ENCODE measurements at places on chromosomes 4 and X. TPM values are rescaled to one million over a fixed set of nuclear protein-coding genes. Genes with fewer than 3 reads are reported as not detected.

GRCh38 chr4:81538716-81539427 lies 67.2 kb upstream of the RASGEF1B start:
- no peak for DNase-seq

DNA sequence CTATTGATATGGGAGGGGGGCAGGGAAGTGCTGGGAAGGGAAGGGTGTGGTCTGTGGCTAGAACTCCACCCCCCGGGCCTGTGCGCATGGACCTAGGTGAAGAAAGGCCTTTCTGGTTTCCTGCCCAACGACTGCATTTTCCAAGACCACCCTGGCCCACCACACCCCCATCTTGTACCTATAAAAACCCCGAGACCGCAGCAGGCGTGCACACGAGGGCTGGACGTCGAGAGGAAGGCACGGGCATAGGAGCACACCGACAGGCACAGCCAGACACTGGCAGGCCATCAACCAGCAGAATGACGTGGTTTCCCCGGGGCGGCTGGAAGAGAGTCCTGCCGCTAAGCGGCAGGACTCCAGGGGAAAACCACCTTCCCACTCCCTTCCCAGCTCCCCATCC lies 981.1 kb downstream of the PCDH7 start:
- no peak for DNase-seq

- DNase-seq: no peak
These were observed 225.3 kb upstream of the CXorf66 start for GRCh38 chrX:140190441-140191108.

DNA sequence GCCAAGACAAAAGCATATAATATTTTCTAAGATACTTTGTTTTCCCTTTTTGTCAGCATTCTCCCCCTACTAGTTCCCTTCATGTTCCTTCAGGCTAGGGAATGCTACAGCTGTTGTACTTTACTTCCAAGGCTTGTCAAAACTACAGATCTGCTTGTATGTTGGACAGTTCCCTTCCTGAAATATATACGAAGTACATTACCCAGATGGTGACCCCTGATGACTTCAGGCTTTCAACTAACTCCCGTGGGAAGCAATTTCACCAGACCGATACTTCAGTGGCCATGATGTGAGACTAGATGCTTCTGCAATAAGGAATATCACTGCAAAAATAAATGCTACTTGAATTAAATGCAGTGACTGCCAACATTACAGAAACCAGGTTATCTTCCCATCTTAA lies 332.8 kb downstream of the SH2D1A start:
- DNase-seq: no peak

- no peak for DNase-seq
These were observed 216.4 kb upstream of the AFF2 start for GRCh38 chrX:148284056-148284455.

DNA sequence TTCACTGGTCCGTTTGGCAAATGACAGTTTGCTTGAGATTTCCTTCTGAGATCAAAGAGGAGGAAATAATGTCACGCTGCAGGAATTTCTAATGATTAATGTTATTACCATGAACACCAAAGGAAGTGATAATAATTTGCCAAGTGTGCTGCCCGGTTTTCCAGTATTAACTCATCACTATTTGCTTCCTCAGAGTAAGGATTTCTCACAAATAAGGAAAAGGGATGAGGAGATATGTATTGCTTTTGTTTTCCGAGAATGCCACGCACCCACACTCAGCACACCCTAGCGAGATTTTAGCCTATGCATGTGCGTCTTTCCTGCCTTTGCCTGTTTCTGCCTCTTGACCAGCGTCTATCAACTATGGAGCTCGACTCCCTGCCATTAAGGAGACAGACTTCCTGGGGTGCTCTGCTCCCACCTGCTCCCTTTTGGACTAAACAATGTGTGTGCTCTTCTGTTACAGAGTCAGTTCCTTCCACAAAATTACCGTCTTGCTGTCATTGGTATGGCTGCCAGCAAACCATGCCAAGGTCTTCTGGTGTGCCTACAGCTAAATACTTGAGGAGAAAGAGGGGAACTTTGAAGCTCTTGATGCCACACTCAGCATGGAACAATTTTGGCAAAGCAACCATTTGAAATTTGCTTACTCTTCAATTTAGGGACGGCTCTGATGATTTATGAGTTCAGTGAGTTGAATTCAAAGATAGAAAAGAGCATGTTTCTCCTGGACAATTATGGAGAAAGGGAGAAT lies 393.1 kb upstream of the ZFP42 start:
- no peak for DNase-seq

- DNase-seq: no peak
These were observed 592.4 kb downstream of the ACTRT1 start for GRCh38 chrX:127459790-127460189.

GRCh38 chrX:112512509-112512908 lies 167.2 kb downstream of the LHFPL1 start:
- DNase-seq: no peak

GRCh38 chrX:1903236-1903935 lies 288.5 kb downstream of the ASMT start:
- DNase-seq: no peak

DNA sequence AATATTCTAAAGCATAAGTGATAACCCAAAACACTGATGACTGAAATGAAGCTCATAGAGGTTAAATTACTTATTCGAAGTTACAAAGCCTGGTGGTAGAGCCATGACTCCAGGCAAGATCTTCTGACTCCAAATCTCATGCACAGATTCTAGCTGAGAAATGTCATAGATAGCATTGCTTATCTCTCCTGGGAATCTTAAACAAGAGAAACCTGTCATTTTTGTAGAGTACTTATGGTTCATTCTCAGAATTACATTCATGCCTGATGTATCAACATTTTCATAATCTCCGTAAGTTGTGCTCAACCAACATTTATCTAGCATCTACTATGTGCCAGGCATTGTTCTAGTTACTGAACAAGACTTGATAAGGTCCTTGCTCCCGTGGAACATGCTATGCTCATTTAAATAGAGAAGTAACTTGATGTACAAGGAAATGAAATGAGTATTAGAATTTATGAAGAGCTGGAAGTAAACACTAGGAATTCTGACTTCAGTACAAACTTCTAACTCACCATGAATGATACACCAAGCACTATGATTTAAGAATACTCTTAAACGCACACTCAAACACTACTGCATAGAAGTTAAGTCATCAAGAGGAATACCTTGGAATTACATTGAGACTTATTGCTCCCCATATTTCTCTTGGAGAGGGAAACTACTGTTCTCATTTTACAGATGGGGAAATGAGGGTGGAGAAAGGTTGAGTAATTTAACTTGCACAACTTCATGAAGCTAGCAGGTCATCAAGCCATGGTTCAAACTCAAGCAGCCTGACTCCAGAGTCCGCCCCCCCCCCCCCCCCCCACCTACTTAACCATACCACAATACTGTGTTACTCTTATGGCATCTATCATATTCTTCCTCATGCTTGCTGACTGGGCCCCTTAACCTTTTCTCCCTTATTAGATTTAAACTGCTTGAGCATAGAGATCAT lies 45.4 kb downstream of the MBNL3 start:
- DNase-seq: no peak

- DNase-seq: no peak
These were observed 30.8 kb upstream of the AFAP1 start for GRCh38 chr4:7970361-7970946.

GRCh38 chrX:105265093-105265492 lies 44.6 kb upstream of the TEX13A start:
- peak; percentile 29 for DNase-seq

DNA sequence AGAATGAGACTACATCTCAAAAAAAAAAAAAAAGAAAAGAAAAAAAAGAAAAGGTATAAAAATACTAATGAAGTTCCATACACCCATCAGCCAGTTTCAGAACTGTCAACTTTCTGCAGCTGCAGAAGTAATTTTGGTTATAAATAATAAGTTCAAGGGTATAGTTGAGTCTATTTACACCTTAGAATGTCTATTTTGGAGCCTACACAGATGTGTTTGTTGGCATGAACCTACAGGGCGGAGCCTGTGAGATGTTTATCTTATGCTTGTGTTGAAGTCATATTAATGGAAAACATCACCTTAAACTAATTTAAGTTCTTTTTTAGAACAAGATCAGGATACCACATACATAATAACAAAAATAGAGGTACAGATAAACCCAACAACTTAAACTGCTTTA lies 85.8 kb downstream of the RAPGEF2 start:
- DNase-seq: no peak

DNA sequence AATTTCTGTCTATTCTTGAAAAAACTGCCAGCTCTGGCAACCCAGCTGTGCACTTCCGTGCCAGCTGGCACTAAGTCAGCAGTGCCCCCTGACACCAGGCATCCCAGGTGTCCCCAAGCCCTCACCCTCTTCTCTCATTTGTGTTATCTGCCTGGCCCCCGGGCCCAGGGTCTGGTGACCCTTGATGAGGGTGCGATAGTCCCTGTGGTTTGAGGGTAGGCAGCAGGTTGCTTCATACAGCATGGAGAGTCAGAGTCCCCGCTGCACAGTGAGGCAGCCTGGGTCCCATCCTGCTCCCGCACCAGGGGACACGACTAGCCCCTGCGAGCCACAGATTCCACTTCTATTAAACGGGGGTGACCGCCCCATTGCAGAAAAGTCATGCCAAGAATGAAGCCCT lies 1.9 kb downstream of the MAN2B2 start:
- DNase-seq: no peak

DNA sequence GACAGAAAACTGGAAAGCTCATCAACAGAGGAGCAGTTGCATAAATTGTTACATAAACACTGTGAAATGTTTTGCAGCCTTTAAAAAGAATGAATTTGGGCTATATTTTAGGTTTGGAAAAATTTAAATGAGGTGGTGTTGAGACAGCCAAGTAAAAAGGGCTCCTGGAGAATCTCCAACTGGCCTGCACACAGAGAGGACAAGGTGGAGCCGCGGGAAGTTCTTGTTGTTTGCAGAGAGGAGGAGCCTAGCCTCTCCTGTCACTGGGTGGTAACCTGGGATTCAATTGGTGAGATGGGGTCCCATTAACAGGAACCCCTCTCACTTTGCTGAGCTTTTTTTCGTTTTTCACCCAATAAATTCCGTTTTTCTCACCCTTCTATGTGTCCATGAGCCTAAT lies 13.4 kb downstream of the GIMD1 start:
- DNase-seq: peak; percentile 58

DNA sequence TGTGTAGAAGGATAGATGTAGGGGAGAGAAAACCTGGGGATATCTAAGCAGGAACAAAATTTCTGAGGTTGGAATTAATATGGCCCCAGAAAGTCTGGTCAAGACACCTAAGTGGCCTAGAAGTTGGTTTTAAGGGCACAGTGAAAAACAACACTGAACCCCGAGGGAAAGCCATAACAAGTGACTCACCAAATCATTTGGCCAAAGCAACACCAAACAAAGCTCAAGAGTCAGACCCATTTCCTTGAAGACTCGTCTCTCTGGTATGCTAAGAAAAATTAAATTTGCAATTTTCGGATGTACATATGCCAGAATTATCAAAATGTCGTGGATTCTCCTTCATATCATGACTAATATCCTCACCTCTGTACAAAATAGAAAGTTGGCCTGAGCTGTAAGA lies 162.9 kb downstream of the SMIM20 start:
- DNase-seq: no peak

DNA sequence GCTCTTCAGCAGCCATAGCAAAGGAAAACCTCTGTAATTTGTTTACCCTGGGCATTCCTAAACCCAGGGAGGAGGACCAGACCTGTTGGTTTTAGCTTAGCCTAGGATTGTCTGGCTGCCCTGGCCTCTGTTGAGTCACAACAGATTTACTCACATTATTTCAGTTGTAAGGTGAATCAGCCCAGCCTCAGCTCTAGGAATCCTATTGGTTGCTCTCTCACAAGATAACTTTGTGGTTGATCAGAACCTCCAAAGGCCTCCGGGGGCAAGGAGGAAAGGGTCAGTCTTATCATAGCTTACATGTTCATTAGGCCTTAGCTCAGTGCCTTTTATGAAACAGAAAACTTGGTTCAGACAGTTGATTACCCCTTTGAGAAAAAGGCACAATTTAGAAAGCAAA lies 41.0 kb downstream of the PDK3 start:
- DNase-seq: no peak

DNA sequence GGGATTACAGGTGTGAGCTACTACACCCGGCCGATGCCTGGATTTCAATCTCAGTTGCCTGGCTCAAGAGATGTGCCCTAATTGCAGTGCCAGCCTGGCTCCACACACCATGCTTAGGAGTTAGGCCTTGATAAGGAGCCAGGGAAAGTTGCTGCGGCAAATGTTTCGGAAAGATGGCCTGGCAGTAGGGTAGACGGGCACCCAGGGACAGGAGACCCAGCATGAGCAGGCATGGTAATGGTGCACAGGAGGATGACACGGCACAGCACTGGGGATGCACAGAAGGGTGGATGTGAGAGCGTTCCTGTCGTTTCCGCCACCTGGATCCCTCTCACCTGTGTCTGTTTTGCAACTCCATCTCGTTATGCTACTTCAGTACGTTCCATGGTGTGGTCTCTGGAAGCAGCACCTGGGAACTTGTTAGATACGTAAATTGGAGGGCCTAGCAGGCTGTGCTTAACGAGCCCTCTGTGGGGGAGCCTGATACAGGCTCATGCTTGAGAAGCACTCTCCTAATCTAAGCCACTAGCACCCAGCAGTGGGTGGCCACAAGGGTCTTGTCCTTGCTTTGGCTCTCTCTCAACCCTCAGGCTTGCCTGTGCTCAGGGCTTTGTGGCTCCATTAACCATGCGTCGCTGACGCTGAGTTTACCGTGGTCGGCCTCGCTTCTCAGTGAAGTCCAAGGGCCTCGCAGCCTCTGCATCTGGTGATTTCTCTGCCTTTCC lies 20.3 kb downstream of the RNF4 start:
- DNase-seq: no peak

GRCh38 chrX:19747652-19748610 lies 139.5 kb downstream of the SH3KBP1 start:
- DNase-seq: no peak

GRCh38 chrX:48578661-48579128 lies 4.4 kb downstream of the RBM3 start:
- DNase-seq: no peak

CORIN gene
- polyA plus RNA-seq: 0.83 TPM

ARHGAP36 gene
- 522 TPM for polyA plus RNA-seq

PASD1 gene
- 0.18 TPM for polyA plus RNA-seq

NKX6-1 gene
- polyA plus RNA-seq: 0.27 TPM

PDGFC gene
- 27.1 TPM for polyA plus RNA-seq

CHIC2 gene
- 16.6 TPM for polyA plus RNA-seq

EFHC2 gene
- 0.18 TPM for polyA plus RNA-seq

MAOA gene
- polyA plus RNA-seq: 0.58 TPM

SLITRK2 gene
- polyA plus RNA-seq: 0.49 TPM

PRDM8 gene
- polyA plus RNA-seq: 17.1 TPM

NDP gene
- polyA plus RNA-seq: 1.1 TPM

CYBB gene
- 22.6 TPM for polyA plus RNA-seq

AFM gene
- not detected for polyA plus RNA-seq

FAM13A gene
- 33.5 TPM for polyA plus RNA-seq
